ENCODE measurements at places on chromosomes 12 and 14. TPM values are rescaled to one million over a fixed set of nuclear protein-coding genes. Genes with fewer than 3 reads are reported as not detected.

The CPNE6 gene
- total RNA-seq, result 0.19 TPM

The AHNAK2 gene
- total RNA-seq, result 72.0 TPM

The GLIPR1L1 gene
- total RNA-seq, result not detected

The KLHL33 gene
- 0.72 TPM for total RNA-seq

The CLEC7A gene
- total RNA-seq, result 20.0 TPM

The OR6C2 gene
- total RNA-seq, result not detected

The SMOC1 gene
- 2.8 TPM for total RNA-seq

The VASH1 gene
- total RNA-seq, result 14.7 TPM

The GSC gene
- total RNA-seq, result not detected

The GXYLT1 gene
- 13.4 TPM for total RNA-seq

The DPPA3 gene
- not detected for total RNA-seq

The CLEC2A gene
- total RNA-seq, result not detected

- DNase-seq, result no peak
Measured at GRCh38 chr14:71487449-71487848, 444.8 kb upstream of the RGS6 start.

- DNase-seq, result no peak
Measured at GRCh38 chr14:91171291-91171690, 57.4 kb downstream of the DGLUCY start.

- DNase-seq, result no peak
Measured at GRCh38 chr12:5191803-5192538, 148.3 kb downstream of the KCNA5 start.

GRCh38 chr12:25323581-25323982, 72.9 kb upstream of the KRAS start:
- DNase-seq, result no peak

DNA sequence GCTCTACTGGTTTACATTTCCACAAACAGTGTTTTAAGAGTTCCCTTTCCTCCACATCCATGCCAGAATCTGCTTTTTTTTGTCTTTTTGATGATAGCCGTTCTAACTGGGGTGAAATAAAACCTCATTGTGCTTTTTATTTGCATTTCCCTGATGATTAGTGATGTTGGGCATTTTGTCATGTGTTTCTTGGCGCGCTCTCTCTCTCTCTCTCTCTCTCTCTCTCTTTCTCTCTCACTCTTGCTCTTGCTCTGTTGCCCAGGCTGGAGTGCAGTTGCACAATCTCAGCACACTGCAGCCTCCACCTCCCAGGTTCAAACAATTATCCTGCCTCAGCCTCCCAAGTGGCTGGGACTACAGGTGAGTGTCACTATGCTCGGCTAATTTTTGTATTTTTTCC, 9.6 kb upstream of the MIS18BP1 start:
- no peak for DNase-seq

GRCh38 chr12:64216239-64216638, 5.9 kb downstream of the KICS2 start:
- DNase-seq, result no peak

DNA sequence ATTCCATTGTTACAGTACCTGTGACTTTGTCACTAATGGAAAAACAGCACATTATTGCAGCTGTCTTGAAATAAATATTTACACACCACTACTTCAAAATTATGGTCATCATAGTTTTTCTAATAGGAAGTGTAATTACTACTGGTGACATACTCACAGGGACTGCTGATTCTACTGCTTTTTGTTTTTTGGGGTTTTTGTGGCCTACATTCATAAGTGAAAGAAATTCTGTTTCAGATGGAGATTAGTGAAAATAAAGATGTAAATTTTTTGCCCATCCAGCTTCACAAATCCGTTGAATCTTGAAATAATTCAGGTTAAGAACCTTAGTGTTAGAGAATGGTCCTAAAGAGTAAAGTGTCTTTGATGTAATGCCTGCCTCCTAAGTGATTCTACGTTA, 17.5 kb downstream of the KNTC1 start:
- no peak for DNase-seq

DNA sequence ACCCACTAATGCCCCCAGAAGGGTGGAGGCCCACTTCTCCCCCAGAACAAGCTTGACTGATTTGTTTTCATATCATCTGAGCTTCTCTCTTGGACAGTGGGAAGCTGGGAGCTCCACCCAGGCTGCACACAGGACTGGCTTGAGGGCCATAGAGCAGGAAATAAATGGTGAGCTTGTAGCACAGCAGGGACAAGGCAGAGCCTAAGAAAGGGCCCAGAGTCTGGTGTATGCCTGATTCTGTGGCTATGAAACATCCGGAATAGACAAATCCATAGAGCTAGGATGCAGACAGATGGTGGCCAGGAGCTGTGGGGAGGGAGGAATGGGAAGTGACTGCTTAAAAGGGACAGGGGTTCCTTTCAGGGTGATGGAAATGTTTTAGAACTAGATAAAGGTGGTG, 79.0 kb downstream of the ARL6IP4 start:
- no peak for DNase-seq

DNA sequence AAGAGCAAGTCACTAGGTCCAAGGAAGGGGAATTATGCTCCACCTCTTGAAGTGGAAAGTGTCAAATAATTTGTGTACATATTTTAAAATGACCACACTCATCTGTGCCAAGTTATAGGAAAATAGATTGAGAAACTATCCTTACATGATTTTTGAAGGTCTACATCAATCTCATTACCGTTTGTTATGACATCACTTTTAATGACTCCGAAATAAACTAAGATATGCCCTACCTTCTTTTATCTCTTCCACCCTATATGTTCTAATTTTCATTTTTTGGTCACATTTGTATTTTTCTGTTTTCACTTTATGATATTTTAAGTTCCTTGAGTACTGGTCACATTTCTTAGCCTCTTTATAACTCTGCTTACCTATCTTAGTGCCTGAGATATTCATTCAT, 3.3 kb upstream of the PSMC6 start:
- DNase-seq, result no peak

DNA sequence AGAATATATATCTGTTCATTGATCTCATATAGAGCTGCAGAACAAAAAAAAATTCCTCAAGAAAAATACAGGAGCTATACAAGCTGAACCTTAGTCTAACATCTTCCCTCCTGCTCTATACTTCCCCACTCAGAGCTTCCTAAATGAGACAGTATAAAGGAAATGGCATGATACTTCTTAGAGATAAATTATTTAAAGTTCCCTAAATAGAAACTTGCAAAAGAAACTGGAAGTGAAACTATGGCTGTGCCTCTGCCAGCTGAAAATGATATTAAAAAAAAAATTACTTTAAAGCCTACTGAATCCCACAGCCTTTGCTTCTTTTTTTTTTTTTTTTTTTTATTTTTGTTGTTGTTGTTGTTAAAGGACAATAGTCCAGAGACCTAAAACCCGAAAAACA, 11.6 kb upstream of the NEK9 start:
- no peak for DNase-seq

DNA sequence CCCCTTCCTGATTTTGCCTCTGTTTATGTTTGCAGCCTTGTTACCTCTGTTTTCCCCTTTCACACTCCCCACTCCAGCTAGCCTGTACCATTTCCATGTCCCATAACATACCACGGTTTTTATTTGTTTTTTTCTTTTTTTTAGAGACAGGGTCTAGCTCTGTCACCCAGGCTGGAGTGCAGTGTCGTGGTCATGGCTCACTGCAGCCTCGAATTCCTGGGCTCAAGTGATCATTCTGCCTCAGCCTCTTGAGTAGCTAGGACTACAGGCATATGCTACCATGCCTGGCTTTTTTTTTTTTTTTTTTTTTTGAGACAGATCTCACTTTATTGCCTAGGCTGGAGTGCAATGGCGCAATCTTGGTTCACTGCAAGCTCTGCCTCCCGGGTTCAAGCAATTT, 18.4 kb upstream of the SAMD4A start:
- DNase-seq, result no peak

GRCh38 chr12:121209624-121210572, at the start of gene P2RX4:
TSS of gene P2RX4 (plus strand) at chr12:121210129. CDS start at chr12:121210165, 36 bp downstream.
- peak; percentile 86 for DNase-seq

DNA sequence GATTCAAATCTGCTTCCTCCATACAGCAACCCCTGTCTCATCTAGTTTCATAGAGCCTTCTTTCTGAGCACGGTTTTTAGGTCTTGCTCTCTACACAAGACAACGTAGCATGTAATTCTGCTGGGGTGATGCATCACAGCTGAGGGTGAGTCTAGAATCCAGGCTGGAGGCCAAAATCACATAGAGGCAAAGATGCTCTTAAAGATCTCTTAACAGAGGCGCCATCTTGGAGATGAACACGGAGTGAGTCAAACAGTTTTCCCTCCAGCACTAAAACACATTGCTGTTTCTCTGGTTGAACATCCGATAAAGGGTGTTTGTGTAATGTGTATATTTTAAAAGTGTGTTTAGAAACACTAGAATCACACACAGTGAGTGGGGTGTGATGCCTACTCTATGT, 78.9 kb downstream of the NOS1 start:
- DNase-seq, result no peak

- DNase-seq, result no peak
Measured at GRCh38 chr12:131528144-131528543, 182.7 kb upstream of the SFSWAP start.

GRCh38 chr12:47837190-47838171, 17.8 kb upstream of the HDAC7 start:
- DNase-seq, result peak; percentile 76

GRCh38 chr14:34331728-34332623, 130.1 kb downstream of the SPTSSA start:
- peak; percentile 63 for DNase-seq

- DNase-seq, result peak; percentile 80
Measured at GRCh38 chr12:113135178-113136127, at the start of gene RASAL1. TSS of gene RASAL1 (minus strand) at chr12:113135761. CDS start at chr12:113135462, 299 bp downstream.

- no peak for DNase-seq
Measured at GRCh38 chr12:28993720-28994119, 155.4 kb upstream of the FAR2 start.

DNA sequence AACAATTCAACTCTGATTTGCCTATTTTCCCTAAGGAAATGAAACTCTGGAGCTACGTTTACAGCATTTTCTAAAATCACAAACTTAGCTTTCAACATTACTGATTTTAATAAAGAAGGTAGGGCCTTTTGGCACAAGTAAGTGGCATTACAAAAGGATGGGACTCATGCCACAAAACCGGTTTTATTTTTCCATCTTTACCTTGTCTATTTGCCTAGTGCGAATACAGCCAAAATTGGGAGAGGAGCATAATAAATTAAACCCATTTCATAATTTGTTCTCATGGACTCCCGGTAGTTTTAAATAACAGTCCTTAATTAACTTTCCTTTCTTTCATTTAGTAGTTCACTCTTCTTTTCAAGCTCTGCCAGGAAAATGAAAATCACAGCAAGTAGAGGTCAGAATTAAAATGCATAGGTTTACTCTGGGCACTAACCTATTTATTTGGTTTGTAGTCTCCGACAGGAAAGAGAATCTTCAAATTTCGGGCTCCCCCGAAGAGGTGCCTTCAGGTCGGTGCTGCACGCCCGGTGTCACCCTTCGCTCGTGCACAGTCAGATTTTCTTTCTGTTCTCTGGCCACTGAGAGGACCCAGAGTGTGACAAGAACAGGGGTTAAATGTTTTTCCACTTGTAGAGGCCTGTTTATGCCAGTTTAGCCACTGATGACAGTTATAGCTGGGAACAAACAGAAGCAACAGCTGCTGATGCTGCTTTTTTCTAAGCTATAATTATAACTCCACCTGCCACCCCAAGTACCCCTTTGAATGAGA, at the start of gene BEST3:
BEST3 (minus strand) TSS at position 535 of the 772 bp plus-strand sequence. CDS start 1,505 bp downstream, outside the sequence.
- no peak for DNase-seq

DNA sequence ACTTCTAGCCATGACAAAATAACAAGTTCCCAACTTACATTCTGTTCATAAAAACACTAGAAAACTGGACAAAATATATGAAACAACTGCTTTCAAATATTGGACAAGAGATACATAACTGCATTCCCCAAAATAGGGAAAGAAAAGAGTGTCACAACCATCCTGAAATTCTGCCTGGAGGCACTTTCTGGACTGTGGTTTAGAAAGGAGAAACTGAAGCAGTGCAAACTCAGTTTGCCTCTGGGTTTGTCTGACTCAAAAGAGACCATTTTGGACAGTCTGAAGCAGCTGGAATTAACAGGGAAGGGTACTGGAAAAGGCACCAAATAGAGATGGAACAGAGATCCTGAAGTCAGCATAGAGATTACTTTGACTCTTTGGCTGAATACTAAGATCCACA, 11.3 kb upstream of the SYT1 start:
- DNase-seq, result no peak

DNA sequence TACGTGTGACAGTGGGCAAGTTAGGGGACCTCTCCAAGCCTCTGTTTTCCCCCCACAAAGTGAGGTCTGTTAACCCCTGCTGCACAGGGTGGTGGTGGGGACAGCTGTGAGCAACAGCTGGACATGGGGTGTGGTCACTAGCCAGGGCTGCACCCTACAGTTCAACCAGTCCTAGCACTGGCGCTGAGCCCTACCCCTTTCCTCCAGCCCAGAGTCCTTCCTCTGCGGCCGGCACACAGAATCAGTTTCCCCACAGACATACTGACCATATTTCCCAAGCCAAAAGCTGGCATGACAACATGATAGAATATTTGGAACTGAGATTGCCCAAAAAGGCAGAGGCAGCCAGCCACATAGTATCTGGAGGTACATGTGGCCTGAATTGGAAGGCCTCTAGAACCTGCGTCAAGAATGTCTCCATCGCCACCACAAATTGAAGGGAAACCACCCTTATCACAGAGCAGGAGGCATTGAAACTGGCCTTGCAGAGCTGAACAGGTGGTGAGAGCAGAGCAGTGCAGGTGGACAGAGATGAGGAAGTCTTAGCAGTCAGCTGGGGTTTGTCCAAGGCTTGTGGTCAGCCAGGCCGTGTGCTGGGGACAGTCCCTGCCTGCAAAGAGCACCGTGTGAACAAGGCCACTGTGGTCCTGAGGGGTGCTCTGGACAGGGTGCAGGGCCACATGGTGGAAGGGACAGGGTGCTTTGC, 21.2 kb downstream of the DEGS2 start:
- DNase-seq, result no peak

GRCh38 chr14:22531451-22532344, 57.3 kb downstream of the DAD1 start:
- no peak for DNase-seq

- DNase-seq, result no peak
Measured at GRCh38 chr12:19198272-19198671, 68.7 kb downstream of the PLEKHA5 start.

DNA sequence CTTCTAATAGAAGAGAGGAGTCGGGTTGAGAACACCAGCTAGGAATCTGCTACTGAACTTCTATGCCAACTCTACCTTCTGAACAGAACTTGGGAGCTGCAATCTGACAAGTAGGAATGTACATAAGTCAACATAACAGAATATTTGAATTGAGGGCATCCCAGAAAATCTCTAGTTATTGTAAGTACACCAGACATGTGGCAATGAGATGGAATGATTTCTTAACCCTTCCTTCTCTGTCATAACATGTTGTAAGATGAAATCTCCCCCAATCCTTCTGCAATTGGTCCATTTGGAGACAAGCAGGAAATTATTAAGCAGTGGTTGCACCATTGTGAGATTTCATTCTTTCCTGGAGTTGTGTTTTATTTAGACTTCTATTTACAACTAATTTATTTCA, 68.7 kb upstream of the TMPO start:
- no peak for DNase-seq

- peak; percentile 14 for DNase-seq
Measured at GRCh38 chr14:101627915-101628262, 66.6 kb downstream of the DIO3 start.

GRCh38 chr12:19799895-19800602, 360.8 kb downstream of the AEBP2 start:
- DNase-seq, result no peak

GRCh38 chr14:64736271-64737169, 32.3 kb downstream of the PLEKHG3 start:
- peak; percentile 67 for DNase-seq

GRCh38 chr12:96256672-96257361, 62.6 kb downstream of the ELK3 start:
- no peak for DNase-seq
